ENCODE measurements at places on chromosomes 4 and X. TPM values are rescaled to one million over a fixed set of nuclear protein-coding genes. Genes with fewer than 3 reads are reported as not detected.

Gene PABPC1L2B
- total RNA-seq: not detected

Gene TRIM75
- total RNA-seq: not detected

DNA sequence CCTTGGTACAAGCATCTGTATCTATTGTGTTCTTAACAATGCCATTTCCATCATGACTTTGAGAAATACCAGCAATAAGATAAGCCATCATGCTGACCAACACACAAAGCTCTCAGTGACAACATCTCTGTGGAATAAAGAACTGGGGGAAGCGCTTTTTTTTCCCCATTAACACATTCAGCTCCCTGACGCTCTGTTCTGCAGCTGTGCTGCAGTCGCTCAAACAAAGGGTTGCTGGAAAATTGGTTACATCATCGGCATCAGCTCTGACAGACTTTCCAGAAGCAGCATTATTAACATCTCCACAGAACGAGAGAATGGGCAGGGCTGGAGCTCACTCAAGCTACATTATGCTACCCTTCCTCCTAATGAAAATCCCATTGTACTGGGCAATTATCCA, 39.9 kb downstream of the DCX start:
- H3K4me3 ChIP-seq: no peak overlapping the region
- no peaks in the 10 kb centered on the region for H3K4me1 ChIP-seq
- DNase-seq: no peak
- no peaks in the 10 kb centered on the region for H3K27me3 ChIP-seq
- no peaks in the 10 kb centered on the region for H3K36me3 ChIP-seq
- H3K27ac ChIP-seq: no peak overlapping the region

Gene NPNT
- 39.1 TPM for total RNA-seq

DNA sequence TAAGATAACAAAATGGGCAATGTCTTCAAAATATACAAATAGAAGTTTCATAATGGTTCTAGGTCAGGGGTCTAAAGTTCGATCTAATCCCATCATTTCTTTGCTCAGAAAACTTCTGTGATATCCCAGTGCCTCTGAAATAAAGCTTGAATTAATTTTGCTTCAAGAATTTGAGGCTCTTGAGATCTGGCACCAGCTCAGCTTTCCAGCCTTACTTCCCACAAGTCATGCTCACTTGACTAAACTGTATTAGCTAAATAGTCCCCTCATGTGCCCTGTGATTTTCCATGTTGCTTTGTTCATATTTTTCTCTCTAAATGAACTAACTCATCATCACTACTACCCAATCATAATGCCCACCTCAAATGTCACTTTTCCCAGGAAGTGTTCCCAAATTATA, 50.8 kb upstream of the MBNL3 start:
- H3K27me3 ChIP-seq: no peaks in the 10 kb centered on the region
- no peak overlapping the region for H3K27ac ChIP-seq
- no peak overlapping the region for H3K4me3 ChIP-seq
- no peak for DNase-seq
- no peaks in the 10 kb centered on the region for H3K4me1 ChIP-seq

DNA sequence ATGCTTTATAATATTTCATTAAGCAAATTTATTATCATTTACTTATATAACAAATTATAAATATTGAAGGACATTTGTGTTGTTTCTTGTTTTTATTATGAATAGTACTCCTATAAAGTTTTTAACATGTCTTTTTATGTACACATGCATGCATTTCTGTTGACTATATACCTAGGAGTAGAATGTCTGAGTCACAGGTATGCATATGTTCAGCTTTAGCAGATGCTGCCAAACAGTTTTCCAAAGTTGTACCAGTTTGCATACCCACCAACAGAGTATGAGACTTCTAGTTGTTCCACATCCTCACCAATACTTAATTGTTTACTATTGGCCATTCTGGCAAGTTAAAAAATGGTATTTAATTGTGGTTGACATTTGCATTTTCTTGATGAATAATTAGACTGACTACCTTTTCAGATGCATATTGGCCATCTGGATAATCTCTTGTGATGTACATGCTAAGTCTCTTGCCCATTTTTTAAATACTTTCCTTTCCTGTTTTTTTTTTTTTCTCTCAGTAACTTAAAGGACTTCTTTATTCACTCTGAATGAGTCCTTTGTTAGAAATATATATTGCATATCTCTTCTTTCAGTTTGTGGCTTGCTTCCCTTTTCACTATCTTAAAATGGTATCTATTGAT, 132.2 kb upstream of the TRIM2 start:
- H3K4me1 ChIP-seq: no peaks in the 10 kb centered on the region
- H3K4me3 ChIP-seq: no peak overlapping the region
- no peaks in the 10 kb centered on the region for H3K27me3 ChIP-seq
- H3K27ac ChIP-seq: no peak overlapping the region
- DNase-seq: no peak

Data from colonic mucosa (tissue), 4 donors.